ENCODE measurements at places on chromosomes 7 and 10.

GRCh38 chr10:91799612-91799975, 1.4 kb downstream of the TNKS2 start:
- DNase-seq = no peak

DNA sequence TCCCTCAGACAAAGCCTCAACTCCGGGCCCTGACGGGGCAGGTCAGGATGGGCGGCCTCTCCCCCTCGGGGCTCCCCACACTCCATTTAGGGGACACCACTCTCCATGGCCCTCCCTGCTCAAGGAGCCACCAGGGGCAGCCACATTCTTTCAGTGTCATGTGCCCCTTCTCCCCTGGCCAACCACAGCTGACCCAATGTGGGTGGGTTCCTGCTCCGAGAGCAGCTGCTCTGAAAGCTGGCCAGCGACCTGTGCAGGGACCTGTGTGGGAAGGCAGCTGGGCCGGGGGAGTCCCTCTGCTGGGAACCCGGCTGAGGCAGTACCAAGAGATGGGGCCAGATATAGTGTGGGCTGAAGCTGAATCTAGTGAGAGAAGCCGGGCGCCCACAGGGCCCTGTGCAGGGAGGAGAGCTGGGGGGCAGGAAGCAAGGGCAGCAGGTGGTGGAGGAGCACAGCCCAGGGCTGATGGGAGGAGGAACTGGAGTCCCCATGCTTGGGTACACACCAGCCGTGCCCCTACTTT, 40.6 kb upstream of the NPFFR1 start:
- no peak for DNase-seq

GRCh38 chr7:16619979-16620408, 25.6 kb downstream of the ANKMY2 start:
- no peak for DNase-seq

DNA sequence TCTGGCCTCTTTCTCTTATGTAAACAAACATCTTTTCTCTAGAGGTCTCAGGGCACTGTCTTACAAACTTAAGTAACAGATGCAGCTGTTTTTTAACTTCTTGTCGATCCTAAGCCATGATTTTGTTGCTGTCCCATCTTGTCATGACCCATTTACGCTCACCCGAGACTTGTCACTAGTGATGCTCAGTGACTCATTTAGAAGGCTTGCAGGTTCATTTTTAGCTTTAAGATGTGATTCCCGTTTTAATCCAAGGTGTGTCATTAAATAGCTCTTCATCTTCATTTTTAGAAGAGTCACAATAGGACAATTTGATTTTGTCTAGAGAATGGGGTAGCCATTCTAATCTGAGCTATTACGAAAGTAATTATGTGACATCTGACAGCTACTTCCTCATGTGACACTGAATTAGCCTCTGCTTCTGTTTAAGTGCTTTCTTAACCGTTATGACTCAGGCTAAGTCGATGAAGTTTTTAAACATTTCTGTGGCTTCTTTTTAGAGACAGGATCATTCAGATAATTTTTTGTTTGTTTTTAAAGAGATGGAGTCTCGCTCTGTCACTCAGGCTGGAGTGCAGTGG, 42.7 kb downstream of the SPDYE5 start:
- DNase-seq = no peak

DNA sequence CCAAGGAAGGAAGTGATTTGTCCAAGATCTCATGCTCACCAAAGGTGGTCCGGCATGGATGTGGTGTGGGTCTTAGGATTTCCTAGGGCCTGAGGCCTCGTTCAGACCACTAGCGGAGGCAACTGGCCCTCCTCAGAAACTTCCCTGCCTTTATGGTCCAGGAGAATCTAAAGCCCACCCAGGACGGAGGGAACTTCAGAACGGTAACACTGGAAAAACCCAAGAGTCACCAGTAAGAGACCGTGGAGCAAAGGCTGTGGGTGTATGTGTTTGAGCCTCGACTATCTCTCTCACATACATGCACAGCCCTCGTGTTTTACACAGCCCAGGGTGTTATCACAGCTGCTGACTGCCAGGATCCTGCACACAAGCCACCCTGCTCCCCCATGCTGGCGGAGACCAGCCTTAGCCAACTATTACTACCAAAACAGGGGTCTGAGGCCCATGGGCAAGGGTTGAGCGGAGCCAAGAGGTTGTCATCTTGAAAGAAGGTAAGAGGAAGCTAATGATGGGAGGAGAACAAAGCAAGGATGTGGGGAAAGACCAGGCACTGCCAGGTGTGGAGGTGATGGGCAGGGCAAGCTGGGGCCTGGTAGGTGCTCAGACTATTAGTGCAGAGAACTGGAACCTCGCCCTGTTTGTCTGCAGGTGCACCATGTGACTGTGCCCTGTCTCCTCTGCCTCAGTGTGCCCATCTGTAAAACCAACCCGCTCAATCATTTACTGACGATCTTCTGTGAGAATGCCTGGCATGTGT, 170.2 kb upstream of the ZMIZ1 start:
- no peak for DNase-seq

DNA sequence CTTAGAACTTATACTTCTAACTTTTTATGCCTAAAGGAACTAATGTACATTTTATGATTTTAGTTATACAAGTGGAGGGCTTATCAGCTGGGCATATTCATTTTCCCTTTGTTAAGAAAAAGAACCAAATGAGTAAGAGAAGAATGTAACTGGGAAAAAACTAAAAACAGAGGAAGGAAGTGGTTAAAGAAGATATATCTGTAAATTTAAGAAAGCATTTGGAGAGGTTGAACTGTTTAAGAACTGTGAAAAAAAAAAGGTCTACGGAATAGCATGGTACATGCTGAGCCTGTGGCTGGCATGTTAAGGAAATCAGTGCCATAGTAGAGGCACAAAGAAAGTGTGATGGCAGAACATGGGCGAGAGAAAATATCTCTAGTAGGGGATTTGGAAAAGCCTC, 6.2 kb downstream of the MDFIC start:
- no peak for DNase-seq

GRCh38 chr10:104350127-104350635, 3.5 kb upstream of the CFAP58 start:
- no peak for DNase-seq

DNA sequence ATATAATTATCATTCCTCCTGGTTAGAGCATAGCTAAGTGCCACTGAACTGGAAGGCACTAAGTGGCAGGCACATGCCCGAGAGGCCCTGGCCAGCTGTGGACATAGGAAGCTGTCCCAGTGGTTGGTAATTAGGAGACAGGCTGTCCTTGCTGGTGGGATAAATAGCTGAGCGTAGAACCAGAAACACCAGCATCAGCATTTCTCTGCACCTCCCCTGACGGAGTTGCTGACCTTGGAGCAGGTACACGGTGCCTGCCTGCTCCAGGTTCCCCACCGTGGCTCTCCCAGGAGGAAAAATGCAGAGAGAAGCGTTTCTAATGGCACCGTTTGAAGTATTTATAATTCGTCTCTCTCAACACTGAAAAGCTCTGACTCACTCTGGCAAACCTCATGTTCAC, 5.6 kb upstream of the ABLIM1 start:
- no peak for DNase-seq

GRCh38 chr10:31952066-31952465, 23.4 kb upstream of the ARHGAP12 start:
- DNase-seq = no peak

Data from activated CD8-positive, alpha-beta memory T cell treated with anti-CD3 and anti-CD28 coated beads for 1 hour (primary cell).